ENCODE measurements at places on chromosomes 2 and 18. TPM values are rescaled to one million over a fixed set of nuclear protein-coding genes. Genes with fewer than 3 reads are reported as not detected.

DNA sequence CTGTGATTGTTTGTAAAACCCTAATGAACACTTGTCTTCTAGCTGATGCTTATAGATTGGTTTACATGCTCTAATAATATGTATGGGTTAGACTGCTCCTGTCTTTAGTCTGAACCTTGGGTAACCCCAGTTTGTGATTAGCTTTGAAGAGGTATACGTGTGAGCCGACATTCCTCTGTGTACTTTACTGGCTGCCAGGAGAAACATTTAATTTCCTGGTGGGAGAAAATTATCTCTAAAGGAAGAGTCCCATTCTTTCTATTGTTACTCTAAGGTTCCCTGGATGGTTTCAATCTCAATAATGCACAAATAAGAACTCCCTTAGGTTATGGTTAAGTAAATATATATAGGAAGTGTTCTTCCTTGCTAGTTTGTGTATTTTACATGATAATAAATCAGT, 143.6 kb upstream of the ZSWIM2 start:
- no peak for DNase-seq

DNA sequence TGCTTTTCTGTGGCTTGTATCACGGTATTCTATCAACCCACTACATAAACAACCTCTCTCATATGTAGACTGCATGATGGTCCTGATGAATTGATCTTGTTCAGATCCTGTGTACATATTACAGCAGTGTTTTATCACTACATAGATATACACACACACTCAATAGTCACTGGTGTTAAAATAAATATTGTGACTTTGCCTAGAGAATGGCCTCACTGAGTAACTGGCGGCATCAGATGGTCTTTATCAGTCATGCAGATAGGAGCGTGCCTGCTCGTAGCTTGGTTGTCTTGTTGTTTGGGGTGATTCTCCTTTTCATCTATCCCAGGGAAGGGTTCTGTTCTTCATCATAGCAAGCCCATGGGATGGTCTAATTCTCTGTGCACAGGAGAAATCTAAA, 18.4 kb upstream of the CTAGE1 start:
- no peak for DNase-seq

Gene BMP10
- 0.65 TPM for total RNA-seq

Gene ITGB6
- total RNA-seq, result not detected

DNA sequence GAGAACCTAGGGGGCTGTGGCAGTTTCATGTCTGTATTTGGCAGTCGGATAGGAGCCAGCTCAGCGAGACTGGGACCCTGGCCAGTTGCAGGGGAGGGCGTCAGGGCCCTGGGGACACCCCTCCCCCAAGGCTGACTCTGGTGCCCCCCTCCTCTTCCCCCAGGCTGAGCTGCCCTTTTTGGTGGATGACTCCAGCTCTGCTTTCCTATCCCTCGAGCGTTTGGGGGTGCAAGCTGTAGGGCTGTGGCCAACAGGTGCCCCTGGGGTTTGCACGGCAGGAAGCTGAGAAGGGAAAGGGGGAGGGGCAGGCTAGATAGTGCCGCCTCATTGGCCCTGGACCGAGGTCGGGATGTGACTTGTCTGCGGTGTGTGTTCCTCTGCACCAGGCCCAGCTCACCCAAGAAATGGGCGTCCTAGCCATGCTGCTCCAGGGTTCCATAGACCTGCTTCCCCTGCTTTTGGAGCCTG, 26.4 kb downstream of the SPEG start:
- no peak for DNase-seq

GRCh38 chr2:31327505-31327904, 87.0 kb downstream of the XDH start:
- no peak for DNase-seq

DNA sequence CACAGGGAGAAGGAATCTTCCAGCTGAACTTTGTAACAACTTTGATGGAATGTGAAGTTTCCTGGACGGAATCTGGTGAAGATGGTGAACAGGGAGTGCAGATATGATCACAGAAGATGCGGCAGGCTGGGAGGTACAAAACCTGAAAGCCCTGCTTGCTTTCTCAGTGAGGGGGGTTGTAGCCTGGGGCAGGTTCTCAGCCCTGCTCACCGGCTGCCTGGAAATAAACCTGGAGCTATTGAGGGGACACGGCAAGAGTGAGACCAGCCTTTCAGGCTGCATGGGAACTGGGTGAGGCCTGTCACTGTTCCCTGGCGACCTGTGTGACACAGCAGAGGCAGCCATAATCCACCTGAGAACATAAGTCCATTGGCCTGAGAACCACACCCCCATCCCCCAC, 174.8 kb downstream of the LCLAT1 start:
- DNase-seq, result no peak

Gene GREB1
- total RNA-seq, result 7.4 TPM

Gene PTPRN
- total RNA-seq, result not detected

Gene MYCN
- total RNA-seq, result 1.1 TPM

DNA sequence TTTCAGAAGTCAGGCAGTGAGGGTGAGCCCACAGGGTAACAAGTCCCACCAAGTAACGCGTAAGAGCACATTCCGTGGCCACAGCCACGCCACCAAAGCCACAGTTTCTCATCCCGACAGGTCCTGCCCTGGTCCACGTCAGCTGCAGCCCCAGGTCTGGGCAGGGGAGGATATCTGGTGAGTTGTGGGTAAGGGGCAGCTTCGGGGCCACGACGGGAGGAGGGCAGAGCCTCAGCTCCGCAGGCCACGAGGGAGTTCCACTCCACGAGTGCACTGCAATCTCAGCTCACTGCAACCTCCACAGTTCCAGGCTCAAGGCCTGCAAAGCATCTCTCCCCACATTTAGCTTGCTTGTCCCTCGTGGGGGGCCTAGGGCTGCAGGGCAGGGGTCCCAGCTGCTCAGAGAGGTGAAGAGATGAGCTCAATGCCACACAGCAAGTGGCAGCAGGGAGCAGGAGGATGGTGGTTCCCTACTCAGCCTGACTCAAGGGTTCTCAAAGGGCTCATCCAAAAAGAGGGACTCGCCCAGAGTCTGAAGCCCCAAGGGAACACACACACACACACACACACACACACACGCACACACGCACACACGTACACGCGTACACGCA, 12.5 kb downstream of the SNORC start:
- DNase-seq, result no peak

Gene EPC2
- 31.6 TPM for total RNA-seq

DNA sequence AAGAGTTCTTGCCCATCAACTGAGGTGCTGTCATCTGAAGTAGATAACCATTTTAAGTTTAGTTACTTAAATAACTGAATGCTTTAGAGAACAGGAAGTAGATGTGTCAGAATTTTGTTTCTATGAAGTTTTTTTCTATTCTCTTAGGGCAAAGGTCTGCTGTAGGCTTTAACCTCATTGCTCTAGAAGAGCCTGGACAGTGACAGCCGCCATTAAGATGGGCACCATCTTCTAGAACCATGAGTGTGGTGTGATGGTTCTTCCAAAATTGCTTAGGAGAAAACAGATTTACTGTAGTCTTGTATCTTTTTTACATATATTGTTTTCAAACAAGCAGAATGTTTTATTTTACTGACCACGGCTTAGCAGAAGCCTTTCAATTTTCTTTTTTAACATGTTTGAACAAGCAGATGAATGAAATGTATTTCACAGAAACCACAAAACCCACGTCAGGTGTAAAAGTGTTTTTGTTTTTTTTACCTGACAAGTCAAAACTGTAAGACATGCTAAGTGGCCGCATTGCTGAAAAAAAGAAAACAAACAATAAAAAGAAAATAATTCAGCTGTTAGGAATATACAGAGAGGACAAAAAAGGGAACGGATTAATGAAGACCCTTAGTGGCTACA, 77.9 kb downstream of the PRELID3A start:
- DNase-seq, result no peak

Gene SOX11
- total RNA-seq, result not detected

Gene FOXD4L1
- total RNA-seq, result not detected

Gene ABCG8
- total RNA-seq, result not detected

GRCh38 chr2:18178736-18179349, 300.4 kb downstream of the KCNS3 start:
- no peak for DNase-seq

Gene MRPL30
- 22.2 TPM for total RNA-seq

- DNase-seq, result no peak
Measured at GRCh38 chr2:141063406-141063805, 1067.4 kb downstream of the LRP1B start.

Gene PTCD3
- total RNA-seq, result 50.7 TPM

GRCh38 chr18:10912790-10913545, 236.4 kb downstream of the PIEZO2 start:
- DNase-seq, result no peak

Gene CHAC2
- 3.1 TPM for total RNA-seq

- DNase-seq, result no peak
Measured at GRCh38 chr18:68456985-68457384, 257.9 kb downstream of the TMX3 start.

DNA sequence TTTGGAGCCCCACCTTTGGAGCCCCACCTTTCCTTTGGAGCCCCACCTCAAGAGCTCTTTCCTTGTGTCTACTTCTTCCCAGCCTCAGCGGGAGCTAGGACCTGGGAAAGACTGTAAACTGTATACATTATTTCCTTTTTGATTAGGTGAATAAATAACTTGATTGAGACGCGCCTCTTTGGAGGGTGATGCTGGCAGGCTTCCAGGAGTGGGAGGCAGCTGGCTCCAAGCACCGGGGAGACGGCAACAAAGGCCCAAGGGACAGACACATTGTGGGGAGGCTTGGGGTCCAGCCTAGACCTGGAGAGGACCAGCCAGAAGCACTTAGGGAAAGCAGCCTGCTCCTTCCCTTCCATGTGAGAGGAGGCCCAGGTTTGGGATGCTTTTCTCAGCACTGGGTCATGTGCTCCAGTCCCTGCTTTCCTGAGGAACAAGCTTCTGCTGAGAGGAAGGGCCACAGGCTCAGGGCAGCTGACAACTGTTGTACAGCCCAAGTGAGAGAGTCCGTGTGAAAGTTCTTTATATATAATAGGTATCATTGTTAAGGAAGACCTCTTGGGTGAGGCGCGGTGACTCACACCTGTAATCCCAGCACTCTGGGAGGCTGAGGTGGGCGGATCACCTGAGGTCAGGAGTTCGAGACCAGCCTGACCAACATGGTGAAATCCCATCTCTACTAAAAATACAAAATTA, 297.2 kb upstream of the SLC14A2 start:
- DNase-seq, result no peak

Gene AQP12A
- not detected for total RNA-seq

Gene ASXL3
- total RNA-seq, result 4.3 TPM

DNA sequence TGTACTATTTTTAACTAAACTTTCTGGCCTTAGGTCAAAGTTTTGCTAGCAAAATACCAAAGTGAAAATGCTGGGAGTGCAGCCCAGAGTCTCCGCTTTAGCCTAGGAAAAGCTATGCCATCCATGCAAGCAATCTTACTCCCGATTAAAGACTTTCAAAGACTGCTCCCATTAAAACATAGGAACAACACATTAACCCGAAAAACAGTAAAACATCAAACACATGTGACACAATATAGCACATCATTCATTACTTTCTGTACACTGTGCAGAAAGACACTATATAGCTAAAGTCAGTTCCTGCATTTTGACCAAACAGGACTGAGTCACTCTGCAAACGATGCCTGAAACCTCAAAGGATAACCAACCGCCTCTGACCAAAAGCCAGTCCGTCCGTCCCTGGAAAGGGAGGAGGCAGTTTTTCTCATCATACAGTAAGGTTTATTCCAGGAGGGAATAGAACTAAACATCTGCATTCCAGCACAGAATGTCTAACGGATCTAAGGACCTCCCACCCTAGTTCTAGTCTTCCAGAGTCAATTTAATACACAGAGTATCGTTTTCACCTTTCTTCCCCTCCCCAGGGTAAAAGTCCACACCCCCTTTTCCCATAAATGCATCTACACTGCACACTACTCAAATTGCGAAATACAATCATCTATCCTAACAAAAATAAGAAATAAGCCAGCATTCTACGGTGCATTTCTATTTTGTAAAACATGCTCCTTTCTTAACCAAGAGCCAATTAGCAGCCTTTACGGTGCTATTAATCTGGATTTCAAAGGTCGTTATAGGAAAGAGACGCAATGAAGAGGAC, 1.7 kb downstream of the ROCK2 start:
- no peak for DNase-seq

Gene FSHR
- total RNA-seq, result not detected

DNA sequence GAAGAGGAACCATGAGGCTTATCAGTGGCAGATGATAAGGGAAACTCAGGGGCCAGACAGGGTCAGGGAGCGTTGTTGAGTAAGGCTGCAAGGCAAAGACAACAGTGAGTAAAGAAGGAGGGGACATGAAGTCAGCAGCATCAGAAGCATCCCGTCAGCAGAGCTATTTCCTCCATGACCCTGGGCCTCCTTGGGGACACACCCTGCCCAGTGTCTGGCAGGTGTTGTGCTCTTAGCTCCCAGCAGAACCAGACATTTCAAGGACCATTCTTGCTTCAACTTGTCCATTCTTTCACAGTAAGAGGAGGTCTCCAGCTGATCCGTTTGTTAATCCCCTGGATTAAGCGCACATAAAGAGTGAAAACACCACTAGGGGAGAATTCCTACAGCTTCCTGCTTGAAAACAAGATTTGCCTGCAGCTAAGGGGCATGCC, 88.7 kb upstream of the MEIS1 start:
- no peak for DNase-seq

Gene CFAP221
- 3.4 TPM for total RNA-seq

Gene SLC5A7
- not detected for total RNA-seq

- DNase-seq, result no peak
Measured at GRCh38 chr2:230885463-230886130, 20.9 kb downstream of the ITM2C start.

DNA sequence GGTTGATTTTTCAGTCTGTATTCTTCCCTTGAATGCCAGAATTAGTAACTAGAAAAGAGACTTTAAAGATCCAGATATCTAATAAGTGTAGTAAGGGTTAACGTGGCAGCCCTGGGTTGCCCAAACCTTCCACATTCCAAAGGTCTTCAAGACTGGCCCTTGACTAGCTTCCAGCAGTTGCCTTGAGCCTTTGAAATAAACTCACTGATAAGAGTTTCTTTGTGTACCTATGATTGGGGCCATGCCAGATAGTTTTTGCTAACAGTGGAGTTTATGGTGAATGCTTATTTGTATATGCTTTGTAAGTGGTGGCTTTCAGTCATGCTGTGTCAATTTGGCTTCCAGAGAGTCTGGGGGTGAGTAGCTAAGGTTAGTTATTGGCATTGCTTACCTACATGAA, 722.3 kb downstream of the RNF144A start:
- no peak for DNase-seq

Gene ATOH8
- 17.5 TPM for total RNA-seq

- DNase-seq, result no peak
Measured at GRCh38 chr2:127683757-127684156, 8.4 kb upstream of the LIMS2 start.

GRCh38 chr2:62178741-62179271, 17.1 kb upstream of the B3GNT2 start:
- DNase-seq, result no peak

- DNase-seq, result no peak
Measured at GRCh38 chr2:105806996-105807395, 62.3 kb downstream of the NCK2 start.

Gene SKOR2
- total RNA-seq, result not detected

Gene RESP18
- not detected for total RNA-seq

Measured in posterior vena cava (tissue), 2 donors.